T-cell (primary cell): ENCODE measurements at places on chromosomes 11 and 22. TPM values are rescaled to one million over a fixed set of nuclear protein-coding genes. Genes with fewer than 3 reads are reported as not detected.

DNA sequence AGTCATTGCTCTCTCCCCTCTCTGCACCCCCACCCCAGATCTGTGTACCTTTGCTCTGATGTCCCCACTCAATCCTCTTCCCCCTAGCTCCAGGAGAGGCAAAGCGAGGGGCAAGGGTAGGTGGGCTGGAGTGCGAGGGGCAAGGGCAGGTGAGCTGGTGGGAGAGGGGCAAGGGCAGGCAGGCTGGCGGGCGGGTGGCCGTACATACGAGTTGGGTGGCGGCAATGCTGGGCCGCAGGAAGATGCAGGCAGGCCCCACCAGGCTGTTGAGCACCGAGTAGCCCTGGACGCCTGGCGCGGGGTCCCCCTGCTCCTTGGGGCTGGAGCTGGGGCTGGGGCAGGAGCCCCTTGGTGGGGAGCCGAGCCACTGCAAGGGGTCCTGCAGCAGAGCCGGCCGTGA, 908 bp downstream of the CABP2 start:
- DNase-seq: no peak

The DBX1 gene
- total RNA-seq: not detected

- DNase-seq: no peak
These were observed 8.1 kb downstream of the RIC8A start for GRCh38 chr11:215581-216037.

DNA sequence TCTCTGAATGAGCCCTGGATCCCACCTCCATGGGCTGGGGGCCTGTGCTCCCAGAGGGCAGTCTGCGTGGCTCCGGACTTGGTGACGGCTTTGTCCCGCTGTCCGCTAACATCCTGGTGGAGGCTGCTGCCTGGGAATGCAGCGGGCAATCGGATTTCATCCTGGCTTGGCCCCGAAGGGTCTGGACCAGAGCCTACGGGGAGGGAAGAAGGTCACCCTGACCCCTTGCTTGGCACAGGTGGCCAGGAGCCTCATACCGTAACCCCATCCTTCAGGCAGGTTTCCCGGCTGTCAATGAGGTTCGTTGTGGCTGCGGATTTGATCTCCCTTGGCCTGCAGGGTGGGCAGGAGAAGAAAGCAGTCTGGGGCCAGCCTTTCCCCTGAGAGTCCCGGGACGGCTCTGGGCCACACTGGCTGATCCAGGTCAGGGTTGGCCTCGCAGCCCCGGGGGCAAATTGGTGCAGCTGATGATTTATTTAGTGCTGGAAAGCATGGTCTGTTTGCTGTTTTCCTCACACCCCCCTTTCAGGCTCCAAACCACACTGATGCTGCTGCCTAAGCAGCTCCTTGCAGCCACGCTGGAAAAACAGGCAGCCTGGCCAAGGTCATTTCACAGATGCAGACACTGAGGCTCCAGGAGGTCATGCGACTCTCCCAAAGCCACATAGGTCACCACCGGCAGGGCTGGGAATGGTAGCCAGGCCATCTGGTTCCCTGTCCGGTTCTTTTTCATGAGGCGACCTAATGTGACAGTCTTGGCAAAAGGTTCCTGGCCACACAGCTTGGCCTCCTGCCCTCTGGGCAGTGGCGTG, 15.0 kb downstream of the PRDM11 start:
- DNase-seq: no peak

The RIMBP3B gene
- total RNA-seq: 3.9 TPM

The GNAZ gene
- total RNA-seq: 1.3 TPM

The SLC16A8 gene
- total RNA-seq: 0.19 TPM

- DNase-seq: no peak
These were observed 1.8 kb downstream of the RCN1 start for GRCh38 chr11:32092581-32093170.

GRCh38 chr11:109695696-109696095, 273.7 kb downstream of the C11orf87 start:
- DNase-seq: no peak

DNA sequence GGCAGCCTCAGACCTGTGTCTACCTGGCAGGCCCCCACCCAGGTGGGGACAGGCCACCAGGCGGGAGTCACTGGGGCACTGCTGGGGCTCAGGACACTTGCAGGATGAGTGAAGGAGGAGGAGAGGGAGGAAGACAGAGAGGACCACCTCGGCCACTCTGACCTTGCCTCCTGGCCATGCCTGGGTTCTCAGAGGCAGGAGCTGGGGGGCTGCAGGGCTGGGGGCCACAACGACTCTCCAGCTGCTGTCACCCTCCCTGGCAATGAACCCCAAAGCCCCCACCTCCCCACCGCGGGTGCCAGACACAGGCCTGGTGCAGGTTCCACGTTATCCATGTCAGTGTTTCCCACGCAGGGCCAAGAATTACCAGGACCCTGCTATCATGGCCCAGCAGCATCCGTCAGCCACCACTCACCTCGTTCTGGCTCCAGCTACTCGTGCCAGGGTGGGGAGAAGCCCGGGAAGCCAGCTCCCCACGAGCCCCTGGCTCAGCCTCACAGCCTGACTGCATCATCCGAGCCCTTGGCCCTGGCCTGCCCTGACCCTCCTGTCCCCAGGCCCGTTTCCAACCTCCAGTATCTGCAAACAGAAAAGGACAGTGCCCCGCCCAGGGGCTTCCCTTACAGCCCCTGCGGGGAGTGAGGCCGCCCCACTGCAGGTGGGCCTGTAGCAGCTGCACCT, 62.4 kb downstream of the BRD1 start:
- DNase-seq: no peak

GRCh38 chr22:40434106-40434505, 63.7 kb downstream of the SGSM3 start:
- no peak for DNase-seq

DNA sequence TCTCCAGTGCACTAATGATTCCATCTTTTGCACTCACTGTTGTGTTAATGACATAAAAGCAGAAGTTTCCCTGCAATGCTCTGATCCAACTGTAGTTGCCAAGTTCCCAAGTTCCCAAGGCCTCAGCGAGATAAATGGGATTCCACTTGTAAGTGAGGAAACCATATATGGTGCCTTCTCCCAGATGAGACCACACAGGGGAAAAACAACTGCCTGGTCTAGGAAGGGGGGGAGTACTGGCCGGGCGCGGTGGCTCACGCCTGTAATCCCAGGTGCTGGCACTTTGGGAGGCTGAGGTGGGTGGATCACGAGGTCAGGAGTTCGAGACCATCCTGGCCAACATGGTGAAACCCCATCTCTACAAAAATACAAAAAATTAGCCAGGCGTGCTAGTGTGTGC, 23.3 kb upstream of the RELA start:
- no peak for DNase-seq

- DNase-seq: no peak
These were observed 680 bp downstream of the IFT46 start for GRCh38 chr11:118565051-118565450.

DNA sequence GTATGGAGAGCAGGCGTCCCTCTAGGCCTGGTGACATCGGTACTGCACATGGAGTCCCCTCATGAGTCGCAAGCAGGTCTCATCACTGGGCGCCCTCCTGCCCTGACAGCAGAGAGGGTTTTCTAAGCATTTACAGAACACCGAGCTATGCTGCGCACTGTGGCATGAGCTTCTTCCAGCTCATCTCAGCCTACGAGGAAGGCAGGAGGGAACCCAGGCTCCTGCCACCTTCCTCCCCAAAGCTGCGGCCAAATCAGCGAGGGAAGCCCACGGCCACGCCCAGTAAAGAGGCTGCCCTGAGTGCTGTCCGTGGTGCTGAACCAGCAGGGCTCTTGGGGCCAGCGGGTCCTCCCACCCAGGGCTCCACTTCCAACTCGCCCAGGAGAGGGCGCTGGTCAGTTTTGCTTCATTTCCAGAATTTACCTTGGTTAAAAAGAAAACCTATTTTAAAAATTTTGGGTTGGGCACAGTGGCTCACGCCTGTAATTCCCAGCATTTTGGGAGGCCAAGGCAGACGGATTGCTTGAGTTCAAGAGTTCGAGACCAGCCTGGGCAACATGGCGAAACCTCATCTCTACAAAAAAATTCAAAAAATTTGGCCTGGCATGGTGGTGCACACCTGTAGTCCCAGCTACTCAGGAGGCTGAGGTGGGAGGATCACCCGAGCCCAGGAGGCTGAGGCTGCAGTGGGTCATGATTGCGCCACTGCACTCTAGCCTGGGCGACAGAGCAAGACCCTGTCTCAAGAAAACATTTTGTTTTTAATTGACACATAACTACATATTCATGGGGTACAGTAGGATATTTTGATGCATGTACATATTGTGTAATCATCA, 34.2 kb downstream of the PHF21B start:
- DNase-seq: peak; percentile 29

The TSPAN18 gene
- total RNA-seq: 46.7 TPM

DNA sequence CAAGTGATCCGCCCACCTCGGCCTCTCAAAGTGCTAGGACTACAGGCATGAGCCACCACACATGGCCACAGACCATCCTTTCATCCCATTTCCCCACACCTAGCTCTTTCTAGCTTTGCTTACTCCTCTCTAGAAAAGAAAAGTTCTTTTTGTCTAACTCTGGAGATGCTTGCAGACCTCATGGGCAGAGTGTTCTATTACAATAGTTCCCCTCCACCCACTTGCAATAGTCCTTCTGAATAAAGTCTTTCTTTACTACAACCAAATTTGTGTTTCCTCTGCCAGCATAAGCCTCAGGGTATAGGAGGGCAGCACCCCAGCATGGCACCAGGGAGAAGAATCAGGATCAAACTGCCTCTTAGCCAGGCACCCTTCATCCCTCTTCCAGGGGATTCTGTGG, 18.8 kb upstream of the RTL6 start:
- DNase-seq: no peak

The FIBIN gene
- total RNA-seq: not detected

The KLHL35 gene
- total RNA-seq: 1.5 TPM

DNA sequence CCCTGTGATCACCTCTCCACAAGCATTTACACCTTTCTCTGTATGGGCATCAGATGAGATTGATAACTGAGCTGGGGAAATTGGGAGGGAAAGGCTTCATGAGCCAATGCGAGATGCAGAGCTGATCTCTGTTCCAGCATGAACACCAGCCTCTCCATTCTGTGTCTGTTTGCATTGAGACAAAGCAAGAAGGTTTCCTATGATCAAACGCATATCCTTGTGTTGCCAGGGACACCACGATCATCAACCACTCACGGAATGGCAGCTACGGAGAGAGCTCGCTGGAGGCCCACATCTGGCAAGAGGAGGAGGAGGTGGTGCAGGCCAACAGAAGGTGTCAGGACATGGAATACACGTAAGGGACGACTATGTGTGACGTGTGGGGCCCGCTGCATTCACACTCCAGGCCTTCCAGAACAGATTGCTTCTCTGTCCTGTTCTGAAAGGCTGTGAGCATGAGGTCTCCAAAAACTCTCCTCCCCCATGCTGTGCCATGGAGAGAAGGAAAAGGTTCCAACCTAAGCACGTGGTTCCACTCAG, 96.4 kb downstream of the AMOTL1 start:
- DNase-seq: no peak

DNA sequence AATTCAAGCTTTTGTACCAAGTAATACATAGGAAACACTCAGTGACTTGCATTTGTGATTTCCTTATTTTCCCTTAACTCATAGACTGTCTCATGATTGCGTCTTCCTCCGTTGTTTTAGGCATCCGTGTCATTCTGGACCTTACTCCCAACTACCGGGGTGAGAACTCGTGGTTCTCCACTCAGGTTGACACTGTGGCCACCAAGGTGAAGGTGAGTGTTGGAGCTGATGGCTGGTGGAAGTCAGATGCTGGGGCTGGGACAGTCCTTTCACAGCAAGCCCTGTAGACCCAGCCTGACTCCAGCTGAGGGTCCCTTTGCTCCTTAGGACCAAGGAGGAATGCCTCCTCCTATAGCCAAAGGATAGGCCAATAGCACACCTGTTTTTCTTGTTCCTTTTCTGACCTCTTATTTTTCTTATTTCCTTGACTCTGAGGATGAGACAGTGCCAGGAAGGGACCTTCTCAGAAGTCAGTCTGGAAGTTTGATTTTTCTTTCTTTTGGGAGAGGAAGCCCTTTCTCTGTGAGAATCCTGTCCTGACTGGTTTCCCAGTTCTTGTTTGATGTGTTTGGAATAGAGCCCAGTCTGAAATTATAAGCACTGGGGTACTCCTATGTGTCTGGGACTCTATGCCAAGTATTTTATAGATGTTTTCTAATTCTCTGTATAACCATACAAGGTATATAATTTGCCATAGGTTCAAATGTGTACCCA, 2.2 kb downstream of the SLC3A2 start:
- DNase-seq: no peak

DNA sequence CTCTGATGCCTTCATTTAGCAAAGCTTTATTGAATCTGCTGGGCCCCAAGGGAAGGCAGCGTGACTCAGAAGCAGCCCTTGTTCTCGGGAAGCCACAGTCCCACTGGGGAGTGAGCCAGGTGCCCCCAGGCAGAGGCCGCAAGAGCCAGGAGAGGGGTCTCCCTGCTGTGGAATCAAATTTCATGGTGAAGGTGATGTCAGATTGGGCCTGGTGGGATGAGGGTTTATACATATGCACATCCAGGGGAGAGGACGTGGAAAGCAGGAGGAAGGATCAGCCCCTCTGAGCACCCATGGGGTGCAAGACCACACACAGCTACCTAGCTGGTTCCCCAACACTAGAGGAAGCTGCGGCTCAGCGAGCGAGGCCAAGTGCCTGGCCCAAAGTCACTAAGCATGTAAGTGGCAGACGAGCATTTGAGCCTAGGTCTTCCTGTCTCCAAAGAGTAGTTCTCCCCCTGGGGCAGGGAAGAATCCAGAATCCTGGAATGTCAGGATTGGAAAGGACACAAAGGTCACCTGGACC, 2.0 kb downstream of the SYNGR1 start:
- no peak for DNase-seq

DNA sequence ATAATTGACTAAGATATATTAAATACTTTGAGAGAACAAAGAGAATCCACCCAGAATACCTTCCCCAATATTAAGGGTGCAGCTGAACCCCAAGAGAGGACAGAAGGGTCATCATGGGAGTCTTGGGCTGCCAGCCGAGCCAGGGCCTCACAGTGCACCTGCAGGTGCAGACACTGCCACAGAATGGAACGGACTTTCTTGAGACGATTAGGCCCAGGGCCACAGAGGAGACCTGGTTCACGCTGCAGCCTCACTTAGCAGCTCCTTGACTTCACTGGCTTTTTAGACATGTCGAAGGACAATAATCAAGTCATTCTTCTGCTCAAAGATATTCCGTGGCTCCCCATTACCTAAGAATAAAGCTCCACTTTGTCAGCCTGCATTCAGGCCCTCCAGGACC, 100.6 kb downstream of the PHF21B start:
- no peak for DNase-seq

- peak; percentile 31 for DNase-seq
These were observed 39.3 kb upstream of the CELSR1 start for GRCh38 chr22:46576556-46577367.

- DNase-seq: no peak
These were observed 4.7 kb downstream of the SYT7 start for GRCh38 chr11:61575886-61576861.
